Posterior cingulate gyrus (tissue), 11 donors: ENCODE measurements at places on chromosomes 13 and 19.

DNA sequence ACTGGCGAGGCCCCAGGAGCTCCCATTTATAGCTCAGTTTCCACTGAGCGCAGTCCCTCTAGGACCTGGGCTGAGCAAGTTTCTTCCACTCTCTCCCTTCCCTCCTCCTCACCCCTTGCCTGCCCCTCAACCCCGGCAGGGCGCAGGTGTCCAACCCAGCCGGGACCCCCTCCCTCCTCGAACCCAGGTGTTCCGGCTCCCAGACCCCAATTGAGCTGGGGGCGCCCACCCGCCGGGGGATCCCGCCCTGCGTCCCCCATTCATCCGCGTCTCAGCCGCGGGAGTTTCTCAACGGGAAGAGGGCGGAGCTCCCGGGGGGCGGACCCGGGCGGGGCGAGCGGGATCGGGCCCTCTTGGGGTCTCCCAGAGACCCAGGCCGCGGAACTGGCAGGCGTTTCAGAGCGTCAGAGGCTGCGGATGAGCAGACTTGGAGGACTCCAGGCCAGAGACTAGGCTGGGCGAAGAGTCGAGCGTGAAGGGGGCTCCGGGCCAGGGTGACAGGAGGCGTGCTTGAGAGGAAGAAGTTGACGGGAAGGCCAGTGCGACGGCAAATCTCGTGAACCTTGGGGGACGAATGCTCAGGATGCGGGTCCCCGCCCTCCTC lies at the start of gene KIRREL2:
KIRREL2 (plus strand) TSS at position 366 of the 604 bp plus-strand sequence; CDS start at position 575, 209 bp downstream.
- DNase-seq, result no peak

DNA sequence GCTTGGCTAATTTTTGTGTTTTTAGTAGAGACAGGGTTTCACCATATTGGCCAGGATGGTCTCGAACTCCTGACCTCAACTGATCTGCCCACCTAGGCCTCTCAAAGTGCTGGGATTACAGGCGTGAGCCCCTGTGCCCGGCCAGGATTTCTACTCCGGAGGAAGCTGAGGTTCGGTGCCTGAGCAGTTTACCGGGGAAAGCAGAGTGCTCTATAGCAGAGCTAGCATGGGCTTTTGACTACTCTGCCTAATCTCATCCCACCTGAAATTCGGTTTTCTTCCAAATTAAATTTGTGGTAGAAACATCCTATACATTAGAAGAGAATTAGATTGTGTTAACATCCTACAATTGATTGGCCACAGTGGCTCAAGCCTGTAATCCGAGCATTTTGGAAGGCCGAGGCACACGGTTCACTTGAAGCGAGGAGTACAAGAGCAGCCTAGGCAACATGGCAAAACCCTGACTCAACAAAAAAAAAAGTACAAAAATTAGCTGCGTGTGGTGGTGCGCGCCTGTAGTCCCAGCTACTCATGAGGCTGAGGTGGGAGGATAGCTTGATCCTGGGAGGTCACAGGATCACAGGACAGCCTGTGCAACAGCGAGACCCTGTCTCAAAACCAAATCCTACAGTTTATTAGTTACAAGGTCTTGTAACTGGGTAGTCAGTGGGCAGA lies 1.6 kb downstream of the RPL13A start:
- no peak for DNase-seq

DNA sequence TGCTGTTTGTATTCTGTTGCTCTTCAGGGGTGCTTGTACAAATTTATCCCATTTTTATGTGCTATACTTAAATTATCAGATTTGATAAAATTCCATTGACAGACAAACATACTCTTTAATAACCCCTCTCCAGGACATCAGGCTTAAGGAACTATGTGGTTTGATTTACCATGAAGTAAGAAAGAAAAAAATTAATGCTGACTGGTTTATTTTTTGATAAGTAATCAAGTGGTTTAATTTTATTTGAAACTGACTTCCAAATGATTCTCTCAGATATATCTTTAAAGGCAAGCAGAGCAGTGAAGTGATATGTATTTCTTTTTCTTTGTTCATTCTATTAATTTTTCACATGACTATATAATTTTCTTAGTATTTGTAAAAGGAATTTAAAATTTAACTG lies 1168.1 kb downstream of the OLFM4 start:
- DNase-seq, result no peak

DNA sequence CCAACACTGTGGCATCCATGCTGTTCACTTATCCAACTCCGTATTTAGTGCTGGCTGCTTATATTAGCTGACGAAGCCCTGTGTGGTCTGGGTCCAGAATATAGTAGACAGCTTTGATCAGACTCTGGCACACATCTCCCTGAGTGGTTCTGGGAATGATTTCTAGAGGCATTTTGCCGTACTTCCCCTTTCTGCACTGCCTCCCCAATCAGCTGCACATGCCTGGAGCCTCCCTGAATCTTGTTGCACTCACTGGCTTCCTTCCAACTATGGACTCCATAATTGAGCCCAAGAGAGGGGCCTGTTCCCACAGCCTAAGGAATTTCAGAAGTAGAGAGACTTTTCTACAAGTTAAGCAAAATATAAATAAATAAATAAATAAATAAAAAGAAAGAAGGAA lies 30.4 kb upstream of the PCDH8 start:
- no peak for DNase-seq

GRCh38 chr13:63308549-63309165 lies 1893.0 kb upstream of the PCDH20 start:
- DNase-seq, result no peak

DNA sequence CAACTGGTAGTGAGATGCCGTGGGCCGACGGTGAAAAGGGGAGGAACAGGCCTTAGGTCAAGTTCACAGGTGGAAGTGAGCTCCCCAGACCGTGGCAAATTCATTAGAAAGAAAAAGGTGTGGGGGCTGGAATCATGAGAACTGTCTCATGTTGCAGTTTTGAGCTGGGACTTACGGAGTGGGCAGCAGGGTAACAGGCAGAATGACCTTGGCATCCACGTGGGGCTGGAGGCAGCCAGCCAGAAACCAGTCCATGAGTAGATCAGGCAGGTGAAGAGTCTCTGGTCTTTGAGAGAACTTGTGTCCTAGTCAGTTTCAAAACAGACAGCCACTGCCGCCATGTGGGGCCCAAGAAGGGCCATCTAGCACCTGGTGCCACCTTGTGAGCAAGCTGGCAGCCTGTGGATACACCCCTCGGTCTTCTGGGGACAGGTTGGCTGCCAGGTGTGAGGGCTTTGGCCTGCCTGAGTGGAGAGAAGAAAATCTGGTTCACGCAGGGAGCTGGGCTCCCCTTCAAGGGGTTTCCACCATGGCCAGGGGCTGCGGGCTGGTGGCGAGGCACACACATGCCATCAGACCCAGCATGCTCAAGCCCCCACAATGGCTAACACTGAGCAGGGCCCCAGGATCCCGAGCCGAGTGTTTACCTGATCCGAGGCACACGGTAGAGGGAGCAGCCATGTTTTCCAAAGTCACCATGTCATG lies 23.9 kb downstream of the TSSK6 start:
- DNase-seq, result no peak

- DNase-seq, result no peak
Observed at GRCh38 chr13:47621931-47622330, 379.1 kb downstream of the SUCLA2 start.
